Fibroblast of skin of right biceps (primary cell): ENCODE measurements at places on chromosomes 11 and 22.
A peak's percentile ranks its signal among the peaks of the same experiment; 100 is the strongest.

- no peak for DNase-seq
These were observed 153.3 kb downstream of the EFCAB6 start for GRCh38 chr22:43658823-43659222.

GRCh38 chr11:74437441-74438042 lies 29.8 kb downstream of the KCNE3 start:
- DNase-seq = no peak

DNA sequence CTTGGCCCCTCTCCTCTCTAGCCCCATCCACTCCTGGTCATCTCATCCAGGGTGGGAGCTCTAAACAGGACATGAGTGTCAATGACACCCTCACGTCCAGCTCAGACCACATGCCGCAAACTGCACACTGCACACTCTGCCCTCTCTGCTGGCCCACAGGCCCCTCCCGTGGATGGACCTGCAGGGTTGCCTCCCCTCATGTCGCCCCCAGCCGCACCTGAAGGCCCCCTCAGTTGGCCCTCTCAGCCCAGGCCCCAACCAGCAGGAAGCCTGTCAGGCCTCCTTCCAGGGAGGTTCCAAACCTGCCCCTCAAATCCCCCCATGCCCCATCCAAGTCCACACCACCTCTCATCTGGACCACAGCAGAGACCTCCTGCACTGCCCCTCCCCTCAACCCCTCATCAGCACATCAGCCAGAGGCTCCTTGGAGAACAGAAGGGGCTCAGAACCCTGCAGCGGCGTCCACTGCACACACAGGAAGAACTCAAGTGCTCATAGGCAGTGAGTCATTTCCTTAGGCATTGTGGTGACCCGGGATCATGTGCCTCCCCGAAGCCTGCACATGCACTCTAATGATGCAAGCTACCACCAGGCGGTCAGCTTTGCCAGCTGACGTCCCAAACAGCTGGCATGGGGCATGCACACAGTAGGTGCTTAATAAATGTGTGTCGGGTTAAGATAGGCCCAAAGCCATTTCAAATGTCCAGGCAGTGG lies 12.9 kb upstream of the CDKN1C start:
- peak; percentile 88 for DNase-seq

DNA sequence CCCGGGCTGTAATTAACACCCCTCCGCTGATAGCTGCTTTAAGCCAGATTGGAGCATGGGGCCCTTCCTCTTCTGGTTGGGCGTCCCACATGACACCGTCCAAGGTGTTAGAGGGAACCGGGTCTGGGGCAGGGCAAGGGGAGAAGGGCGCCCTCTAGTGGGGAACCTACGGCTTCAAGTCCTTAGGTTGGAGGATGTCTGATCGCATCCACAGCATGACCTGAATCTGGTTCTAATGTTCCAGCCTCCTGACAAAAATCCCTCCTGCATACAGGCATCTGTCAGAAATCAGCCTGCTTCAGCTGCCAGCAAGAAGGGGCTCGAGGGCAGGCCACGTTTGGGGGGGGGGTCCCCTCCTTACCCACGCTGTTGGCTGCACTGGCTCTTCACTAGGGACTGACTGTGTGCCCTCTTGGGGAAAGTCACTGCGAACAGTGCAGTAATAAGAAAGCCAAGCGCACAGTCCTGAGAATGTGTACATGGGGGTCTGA lies 94.2 kb upstream of the TBCEL start:
- DNase-seq = peak; percentile 38

GRCh38 chr22:33389936-33390335 lies 331.8 kb upstream of the SYN3 start:
- DNase-seq = peak; percentile 83

DNA sequence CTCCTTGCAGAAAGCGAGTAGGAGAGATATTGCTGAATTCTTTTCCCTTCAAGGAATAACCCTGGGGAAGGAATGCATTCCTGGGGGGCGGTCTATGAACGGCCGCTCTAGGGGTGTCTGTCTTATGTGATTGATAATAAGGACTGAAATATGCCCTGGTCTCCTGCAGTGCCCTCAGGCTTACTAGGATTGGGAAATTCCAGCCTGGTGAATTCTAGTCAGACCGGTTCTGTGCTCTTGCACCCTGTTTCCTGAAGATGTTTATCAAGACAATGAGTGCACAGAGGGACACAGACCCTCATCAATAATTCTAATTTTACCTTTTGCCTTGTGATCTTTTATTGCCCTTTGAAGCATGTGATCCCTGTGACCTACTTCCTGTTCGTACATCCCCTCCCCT lies 140.7 kb downstream of the LUZP2 start:
- no peak for DNase-seq

GRCh38 chr11:121485216-121485615 lies 32.4 kb upstream of the SORL1-AS1 start:
- DNase-seq = no peak

DNA sequence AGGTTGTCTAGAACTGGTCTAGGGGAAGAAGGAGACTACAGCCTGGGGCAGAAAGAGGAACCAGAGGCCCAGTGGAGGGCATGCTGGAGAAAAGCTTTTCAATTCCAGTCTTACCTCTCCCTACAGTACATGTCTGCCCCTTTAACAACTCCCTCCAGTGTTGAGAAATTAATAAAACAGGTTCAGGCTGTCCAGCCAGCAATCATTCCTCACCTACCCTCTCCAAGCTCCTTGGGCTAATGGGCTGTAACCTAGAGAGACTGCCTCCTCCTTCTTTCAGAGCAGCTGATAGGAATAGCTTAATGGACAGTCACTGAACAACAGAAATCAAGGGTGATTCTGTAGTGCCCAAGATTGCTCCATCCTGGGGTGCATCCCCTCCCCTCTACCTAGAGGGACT lies 8.8 kb downstream of the SLC35F2 start:
- no peak for DNase-seq

DNA sequence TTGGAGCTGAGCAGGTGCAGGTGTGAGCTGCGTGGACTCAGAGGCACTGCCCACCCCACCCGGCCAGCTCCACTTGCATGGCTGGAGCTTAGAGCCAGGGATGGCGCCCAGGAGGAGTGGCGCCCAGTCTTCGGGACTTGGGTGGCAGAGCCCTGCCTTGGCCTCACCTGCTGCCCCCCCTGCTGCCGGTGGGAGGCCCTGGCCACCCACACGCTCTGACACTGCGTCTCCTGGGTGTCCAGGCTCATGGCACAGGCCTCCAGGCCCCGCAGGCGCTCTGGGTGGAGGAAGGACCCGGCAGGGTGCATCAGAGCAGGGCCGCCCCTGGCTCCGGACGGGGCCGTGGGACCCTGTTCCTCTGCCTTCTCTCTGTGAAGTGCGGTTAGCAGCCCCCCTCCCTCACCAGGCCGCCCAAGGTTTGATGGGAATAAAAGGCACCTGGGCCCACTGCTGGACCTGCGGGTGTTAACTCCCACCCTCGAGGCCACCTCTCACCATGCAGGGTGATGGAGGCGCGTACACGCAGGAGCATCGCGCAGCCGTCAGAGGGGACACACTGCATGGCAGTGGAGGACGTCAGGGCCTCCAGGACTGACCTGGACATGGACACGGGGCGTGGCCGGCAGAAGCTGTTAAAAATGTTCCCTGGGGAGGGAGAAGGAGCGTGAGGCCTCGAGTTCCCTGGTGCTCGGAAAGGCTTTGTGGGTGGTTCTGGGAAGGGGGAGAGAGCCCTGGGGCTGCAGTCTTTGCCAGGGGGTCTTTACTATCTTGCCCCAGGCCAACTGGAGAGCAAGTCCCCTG lies 11.8 kb downstream of the IL17REL start:
- no peak for DNase-seq

- DNase-seq = peak; percentile 84
These were observed 176.1 kb upstream of the NCAM1 start for GRCh38 chr11:112785149-112785548.

DNA sequence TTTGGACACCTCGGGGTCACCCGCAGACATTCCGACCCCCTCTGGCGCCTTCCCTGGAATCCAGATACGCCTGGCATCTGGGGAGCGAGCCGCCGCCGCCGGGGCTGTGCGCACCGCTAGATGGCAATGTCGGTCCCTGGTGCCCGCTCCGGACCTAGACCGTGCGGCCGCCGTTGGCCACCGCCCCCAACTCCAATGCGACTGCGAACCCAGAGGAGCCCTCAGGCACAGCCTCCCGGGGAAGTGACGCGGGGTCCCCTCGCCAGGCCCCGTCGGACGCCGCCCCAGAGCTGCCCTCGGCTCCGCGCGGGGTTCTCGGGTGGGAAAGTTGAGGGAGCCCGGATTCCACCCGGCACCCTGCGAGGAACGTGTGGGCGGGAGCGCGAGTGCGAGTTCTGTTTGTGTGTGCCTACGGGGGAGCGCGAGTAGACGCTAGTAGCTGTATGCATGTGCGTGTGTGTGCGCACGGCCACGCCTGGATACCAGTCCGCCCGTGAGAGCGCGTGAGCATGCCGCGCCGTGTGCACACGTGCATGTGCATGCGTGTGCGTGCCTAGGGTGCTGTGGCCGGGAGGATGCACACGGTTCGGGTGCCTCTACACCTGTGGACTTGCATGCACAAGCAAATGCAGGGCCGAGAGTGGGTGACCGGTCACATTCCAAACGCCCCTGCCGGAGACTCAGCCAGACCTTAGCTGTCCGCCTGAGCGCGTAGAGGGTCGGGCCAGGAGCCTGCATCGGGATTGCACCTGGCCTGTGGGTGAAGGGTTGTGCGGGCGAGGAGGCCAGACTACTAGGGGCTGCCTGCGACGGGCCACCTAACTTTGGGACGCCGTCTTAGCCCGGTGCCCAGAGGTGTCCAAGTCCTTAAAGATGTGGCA lies 1.9 kb downstream of the CHRM4 start:
- peak; percentile 59 for DNase-seq

GRCh38 chr11:132078264-132079076 lies 708.1 kb downstream of the NTM start:
- DNase-seq = no peak

DNA sequence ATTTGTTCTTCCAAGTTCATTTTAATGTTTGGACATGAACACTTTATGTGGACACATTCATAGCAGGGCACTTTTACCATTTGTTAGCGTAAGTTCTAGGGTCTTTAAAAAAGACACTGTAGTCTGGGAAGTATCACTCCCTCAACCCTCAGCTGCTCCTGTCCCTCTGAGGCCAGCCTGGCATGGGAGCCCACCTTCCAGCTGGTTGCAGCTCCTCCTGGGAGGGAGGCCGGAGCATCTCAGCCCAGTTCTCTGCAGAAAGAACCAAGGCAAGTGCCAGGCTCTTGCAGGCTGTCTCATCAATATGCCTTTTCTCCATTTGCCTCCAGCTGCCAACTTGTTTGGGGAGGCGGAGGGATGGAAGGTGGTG lies 150.6 kb downstream of the OPCML start:
- DNase-seq = no peak

GRCh38 chr11:93526641-93527583 lies 16.3 kb downstream of the SMCO4 start:
- DNase-seq = no peak

DNA sequence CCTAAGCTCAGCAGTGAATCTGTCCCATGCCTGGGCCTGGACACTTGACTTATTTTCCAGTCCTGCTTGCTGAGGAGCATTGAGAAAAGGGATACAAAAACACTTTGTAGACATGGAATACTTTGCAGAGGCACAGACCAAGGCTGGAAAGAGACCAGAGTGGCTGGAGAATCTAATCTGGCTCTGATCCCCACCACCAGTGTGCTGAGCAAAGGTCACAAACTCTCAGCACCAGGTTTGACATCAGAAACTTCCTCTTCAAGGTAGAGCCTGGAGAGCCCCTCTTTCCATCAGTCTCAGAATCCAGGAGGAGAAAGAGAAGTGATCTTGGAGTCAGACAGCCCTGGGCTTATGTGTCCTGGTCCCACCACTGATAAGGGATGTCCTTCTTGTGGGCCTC lies 53.5 kb downstream of the ISX start:
- no peak for DNase-seq

DNA sequence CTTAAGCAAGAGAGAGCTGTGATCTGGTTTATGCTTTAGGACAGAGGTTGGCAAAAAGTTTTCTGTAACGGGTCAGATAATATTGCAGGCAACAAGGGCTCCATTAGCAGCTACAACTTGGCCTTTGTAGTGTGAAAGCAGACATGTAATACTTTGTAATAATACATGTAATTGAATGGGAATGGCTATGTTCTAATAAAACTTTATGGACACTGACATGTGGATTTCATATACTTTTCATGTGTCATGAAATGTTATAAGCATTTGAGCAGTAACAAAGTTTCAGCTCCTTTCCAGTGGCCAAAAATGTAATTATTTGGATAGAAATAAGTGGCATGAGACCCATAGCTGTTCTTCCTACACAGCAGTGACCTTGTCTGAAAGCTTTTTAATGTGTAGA lies 3.1 kb downstream of the DYNC2H1 start:
- no peak for DNase-seq

DNA sequence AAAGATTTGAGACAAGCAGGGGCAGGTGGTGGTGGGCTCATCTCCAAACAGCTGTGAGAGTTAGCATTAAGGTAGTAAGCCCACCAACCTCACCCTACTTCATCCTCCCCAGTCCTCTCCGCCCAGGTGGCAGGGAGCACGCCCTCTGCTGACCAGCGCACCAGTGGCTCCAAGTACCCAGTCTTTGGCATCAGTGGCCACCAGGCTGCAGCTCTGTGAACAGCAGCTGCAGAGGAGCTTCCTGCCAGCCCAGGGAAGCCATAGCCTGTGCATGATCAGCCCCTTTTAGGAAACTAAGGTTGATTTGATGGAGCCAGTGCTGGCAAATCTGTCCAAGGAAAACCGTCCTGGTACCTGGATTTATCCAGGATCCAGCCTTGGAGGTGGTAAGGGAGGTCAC lies 21.7 kb downstream of the CAVIN3 start:
- DNase-seq = no peak

GRCh38 chr11:63427971-63428508 lies 58.5 kb downstream of the SLC22A9 start:
- DNase-seq = no peak

GRCh38 chr22:46233231-46233630 lies 16.9 kb downstream of the CDPF1 start:
- DNase-seq = no peak

- DNase-seq = no peak
These were observed 23.9 kb upstream of the NECTIN1 start for GRCh38 chr11:119752946-119753345.

- no peak for DNase-seq
These were observed 687 bp downstream of the ZNF202 start for GRCh38 chr11:123740787-123741158.

DNA sequence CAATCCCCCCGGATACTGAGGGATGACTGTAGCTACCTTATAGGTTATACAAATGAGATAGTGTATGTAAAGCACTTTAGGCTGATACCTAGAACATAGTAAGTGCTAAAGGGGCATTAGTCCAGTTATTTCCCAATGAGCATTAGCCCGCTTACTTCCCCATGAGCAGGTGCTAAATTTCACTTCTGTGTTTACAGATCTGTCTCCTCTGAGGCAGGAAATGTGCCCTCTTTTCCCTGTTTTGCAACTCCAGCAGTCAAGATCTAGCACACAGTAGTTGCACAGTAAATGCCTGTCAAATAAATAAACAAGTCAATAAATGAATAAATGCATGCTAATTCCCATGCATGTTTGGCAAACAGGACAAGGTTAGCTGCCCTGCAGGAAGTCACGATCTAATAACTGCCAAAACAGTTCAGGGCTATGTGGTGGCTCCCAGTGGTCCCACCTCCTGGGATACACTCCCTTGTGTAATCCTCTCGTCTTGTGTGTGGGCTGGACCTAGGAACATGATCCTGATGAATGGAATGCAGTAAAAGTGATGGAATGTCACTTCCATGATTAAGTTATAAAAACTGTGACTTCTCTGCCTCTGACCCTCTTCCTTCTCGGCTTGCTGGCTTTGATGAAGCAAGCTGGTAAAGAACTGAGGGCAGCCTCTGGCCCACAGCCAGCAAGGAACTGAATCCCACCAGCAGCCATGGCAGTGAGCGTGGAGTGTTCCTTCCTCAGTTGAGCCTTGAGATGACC lies 459.0 kb downstream of the SOX6 start:
- DNase-seq = peak; percentile 72

GRCh38 chr11:129291546-129291945 lies 84.1 kb upstream of the BARX2 start:
- DNase-seq = no peak
